KG1 (cell line): ENCODE measurements at places on chromosomes 7 and 10.

DNA sequence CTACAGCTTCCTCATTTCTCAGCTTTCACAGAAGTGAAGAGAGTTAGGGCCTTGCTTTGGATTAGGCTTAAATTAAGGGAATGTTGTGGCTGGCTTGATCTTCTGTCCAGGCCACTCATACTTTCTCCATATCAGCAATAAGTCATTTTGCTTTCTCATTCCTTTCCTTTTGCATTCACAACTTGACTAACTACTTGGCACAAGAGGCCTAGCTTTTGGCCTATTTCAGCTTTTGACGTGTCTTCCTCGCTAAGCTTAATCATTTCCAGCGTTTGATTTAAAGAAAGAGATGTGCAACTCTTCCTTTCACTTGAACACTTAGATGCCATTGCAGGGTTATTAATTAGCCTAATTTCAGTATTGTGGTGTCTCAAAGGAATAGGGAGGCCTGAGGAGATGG lies 712.0 kb downstream of the INHBA start:
- DNase-seq = no peak

GRCh38 chr10:101708870-101709269 lies 13.9 kb upstream of the FBXW4 start:
- no peak for DNase-seq

GRCh38 chr10:67175354-67175753 lies 249.5 kb downstream of the LRRTM3 start:
- DNase-seq = no peak

- DNase-seq = peak; percentile 8
Measured at GRCh38 chr10:107409522-107409921, 245.0 kb upstream of the SORCS1 start.

DNA sequence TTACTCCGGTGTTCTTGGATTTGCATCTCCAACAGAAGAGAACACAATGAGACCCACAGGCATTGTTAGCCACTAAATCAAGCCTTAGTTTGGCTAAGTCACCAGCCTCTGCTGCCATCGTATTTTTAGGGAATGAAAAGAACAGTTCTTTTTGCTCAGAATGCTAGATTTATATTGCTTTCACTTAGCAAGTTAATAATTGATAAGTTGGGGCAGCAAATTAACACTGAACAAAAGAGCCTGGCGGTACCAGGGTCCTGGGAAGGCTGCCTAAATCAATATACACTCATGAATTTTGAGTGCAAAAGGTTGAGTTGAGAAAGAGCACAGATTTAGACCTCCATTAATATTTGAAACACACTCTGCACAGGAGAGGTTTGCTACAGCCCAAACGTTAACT lies 767.7 kb downstream of the TYW1 start:
- DNase-seq = no peak

- DNase-seq = no peak
Measured at GRCh38 chr7:20438248-20438647, 107.5 kb downstream of the ITGB8 start.

GRCh38 chr10:49382226-49382625 lies 13.7 kb downstream of the DRGX start:
- DNase-seq = no peak

DNA sequence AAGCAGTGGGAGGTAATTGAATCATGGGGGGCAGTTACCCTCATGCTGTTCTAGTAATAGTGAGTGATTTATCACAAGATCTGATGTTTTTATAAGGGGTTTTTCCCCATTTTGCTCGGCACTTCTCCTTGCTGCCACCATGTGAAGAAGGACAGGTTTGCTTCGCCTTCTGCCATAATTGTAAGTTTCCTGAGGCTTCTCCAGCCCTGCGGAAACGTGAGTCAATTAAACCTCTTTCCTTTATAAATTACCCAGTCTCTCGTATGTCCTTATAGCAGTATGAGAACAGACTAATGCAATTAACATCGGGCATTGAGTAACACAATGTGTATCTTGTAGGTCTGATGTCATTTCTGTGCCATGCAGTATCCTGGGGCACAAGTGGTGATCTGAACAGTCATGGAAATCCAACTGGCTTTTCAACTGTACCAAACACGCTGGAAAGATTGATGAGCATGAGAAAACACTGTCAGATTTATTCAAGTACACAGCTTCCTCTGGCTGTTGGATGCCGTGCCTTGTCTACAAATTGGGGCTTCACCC lies 208.6 kb upstream of the KIAA1217 start:
- DNase-seq = no peak

DNA sequence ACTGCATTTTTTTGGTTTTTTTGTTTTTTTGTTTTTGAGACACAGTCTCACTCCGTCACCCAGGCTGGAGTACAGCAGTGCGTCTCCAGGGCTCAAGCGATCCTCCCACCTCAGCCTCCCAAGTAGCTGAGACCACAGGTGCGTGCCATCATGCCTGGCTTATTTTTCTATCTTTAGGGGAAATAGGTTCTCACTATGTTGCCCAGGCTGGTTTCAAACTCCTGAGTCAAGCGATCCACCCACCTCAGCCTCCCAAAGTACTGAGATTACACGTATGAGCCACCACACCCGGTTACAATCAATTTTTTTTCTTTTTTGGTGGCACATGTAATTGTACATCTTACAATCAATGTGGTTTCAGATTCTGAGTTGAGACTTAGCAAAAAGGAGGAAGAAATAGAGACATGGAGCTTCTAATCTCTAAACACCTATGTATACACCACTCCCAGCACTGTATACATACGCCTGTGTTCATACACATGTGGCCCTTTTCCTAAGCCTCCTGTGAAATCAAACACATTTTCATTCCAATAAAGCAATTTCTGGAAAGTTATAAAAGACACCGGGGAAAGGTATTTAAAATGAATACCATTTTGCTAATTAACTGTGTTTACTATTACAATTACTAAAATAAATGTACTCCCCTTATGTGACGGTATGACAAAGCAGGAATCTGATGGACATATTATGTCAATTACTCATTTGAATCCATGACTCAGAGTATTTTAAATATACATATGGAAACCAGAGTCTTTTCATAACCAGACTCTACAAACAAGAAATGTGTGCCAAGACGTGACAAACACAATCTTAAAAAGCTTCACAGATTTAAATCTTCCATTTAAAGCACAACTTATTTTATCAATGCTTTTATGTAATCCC lies 40.9 kb downstream of the SMURF1 start:
- DNase-seq = no peak

GRCh38 chr7:30862995-30863705 lies 48.5 kb upstream of the AQP1 start:
- no peak for DNase-seq

DNA sequence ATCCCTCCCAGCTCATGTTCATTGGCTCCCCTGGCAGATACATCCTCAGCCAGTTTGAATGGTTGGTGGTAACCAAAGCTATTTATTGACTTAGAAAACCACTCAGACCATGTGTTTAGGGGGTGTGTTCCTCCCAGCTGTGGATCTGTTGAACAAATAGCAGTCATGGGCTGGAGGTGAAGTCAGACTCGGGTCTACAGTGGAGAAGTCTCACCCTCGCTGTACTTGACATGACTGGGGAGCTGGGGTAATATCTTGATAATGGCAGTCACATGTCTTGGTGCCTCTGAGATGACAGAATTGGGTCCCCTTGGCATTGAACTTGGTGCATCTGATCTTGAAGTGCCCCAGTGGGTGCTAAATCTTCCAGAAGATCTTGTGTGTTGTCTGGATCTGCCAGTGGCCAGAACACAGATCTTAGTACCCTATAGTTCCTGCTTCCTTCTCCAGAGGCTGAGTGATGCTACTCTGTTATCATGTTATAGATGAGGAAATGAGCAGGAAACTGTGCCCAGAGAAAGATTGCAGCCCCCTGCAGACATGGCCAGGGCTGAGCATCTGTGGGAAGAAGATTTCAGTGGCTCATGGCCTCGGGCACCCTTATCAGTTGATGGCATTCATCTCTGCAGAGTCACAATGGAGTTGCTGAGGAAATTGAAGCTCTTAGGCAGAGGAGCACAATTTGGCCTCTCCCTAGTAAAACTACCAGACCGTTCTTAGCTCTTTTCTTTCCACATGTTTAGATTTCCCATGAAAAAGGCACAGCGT lies 50.4 kb downstream of the ADRA2A start:
- DNase-seq = no peak

- DNase-seq = peak; percentile 35
Measured at GRCh38 chr10:929960-930624, 1.4 kb downstream of the LARP4B start.

GRCh38 chr7:88546808-88547207 lies 212.7 kb upstream of the ZNF804B start:
- peak; percentile 17 for DNase-seq

- no peak for DNase-seq
Measured at GRCh38 chr7:20514364-20514763, 101.1 kb upstream of the ABCB5 start.

GRCh38 chr7:2567679-2568278 lies 9.0 kb downstream of the IQCE start:
- DNase-seq = no peak

DNA sequence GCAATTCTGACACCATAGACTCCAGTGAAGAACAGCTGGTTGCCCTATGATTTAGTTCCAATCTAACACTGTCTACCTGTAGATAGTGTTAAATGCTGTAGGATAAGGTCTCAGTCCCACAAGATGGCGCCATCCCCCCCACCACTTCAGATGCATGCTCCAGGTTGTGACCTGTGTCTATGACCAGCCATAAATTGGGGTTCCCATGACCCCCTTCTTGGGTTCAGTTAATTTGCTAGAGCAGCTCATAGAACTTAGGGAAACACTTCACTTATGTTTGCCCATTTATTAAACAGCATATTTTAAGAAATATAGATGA lies 13.1 kb downstream of the CCSER2 start:
- no peak for DNase-seq

GRCh38 chr10:91043173-91043910 lies 122.5 kb upstream of the ANKRD1 start:
- no peak for DNase-seq

- DNase-seq = no peak
Measured at GRCh38 chr10:118080817-118081216, 34.1 kb upstream of the RAB11FIP2 start.

GRCh38 chr10:82190432-82191260 lies 315.7 kb downstream of the NRG3 start:
- DNase-seq = no peak

GRCh38 chr7:31695859-31696614 lies 9.0 kb downstream of the PPP1R17 start:
- DNase-seq = no peak

GRCh38 chr10:75228278-75228677 lies 7.5 kb downstream of the COMTD1 start:
- no peak for DNase-seq
